ENCODE measurements at places on chromosomes 4 and X. TPM values are rescaled to one million over a fixed set of nuclear protein-coding genes. Genes with fewer than 3 reads are reported as not detected.

The SOWAHB gene
- total RNA-seq, result 0.05 TPM

The MUC7 gene
- not detected for total RNA-seq

The SSX4 gene
- total RNA-seq, result not detected

The PPEF2 gene
- total RNA-seq, result not detected

The COL25A1 gene
- not detected for total RNA-seq

The ZXDA gene
- total RNA-seq, result 1.9 TPM

The G6PD gene
- 1,563 TPM for total RNA-seq

The GLUD2 gene
- total RNA-seq, result 3.1 TPM

The NALF2 gene
- 5.8 TPM for total RNA-seq

The CT45A5 gene
- not detected for total RNA-seq

Data from A549 treated with CORT108297 at 1 μM for 4 hours (cell line).